ENCODE measurements at places on chromosomes 6 and 20.

- DNase-seq = no peak
Measured at GRCh38 chr6:100258752-100259151, 206.0 kb downstream of the SIM1 start.

GRCh38 chr6:3282476-3283236 is 23.9 kb downstream of the PSMG4 start:
- DNase-seq = no peak

DNA sequence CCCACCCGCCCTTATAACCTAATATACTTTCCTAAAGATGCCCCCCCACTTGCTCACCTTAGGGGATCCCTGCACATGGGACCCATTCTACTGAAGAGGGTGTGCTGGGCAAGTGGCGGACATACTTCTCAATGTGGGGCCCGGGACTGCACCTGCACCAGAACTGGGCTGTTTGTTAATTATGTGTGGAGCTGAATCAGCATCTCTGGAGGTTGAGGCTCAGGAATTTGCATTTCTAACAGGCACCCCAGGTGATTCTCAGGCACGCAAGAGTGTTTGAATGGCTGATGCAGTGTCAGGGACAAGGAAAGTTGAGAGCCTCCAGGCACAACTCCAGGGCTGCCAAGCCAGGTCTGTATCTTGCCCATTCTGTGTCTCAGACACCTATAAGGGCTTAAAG is 8.9 kb upstream of the PTPRT start:
- DNase-seq = no peak

DNA sequence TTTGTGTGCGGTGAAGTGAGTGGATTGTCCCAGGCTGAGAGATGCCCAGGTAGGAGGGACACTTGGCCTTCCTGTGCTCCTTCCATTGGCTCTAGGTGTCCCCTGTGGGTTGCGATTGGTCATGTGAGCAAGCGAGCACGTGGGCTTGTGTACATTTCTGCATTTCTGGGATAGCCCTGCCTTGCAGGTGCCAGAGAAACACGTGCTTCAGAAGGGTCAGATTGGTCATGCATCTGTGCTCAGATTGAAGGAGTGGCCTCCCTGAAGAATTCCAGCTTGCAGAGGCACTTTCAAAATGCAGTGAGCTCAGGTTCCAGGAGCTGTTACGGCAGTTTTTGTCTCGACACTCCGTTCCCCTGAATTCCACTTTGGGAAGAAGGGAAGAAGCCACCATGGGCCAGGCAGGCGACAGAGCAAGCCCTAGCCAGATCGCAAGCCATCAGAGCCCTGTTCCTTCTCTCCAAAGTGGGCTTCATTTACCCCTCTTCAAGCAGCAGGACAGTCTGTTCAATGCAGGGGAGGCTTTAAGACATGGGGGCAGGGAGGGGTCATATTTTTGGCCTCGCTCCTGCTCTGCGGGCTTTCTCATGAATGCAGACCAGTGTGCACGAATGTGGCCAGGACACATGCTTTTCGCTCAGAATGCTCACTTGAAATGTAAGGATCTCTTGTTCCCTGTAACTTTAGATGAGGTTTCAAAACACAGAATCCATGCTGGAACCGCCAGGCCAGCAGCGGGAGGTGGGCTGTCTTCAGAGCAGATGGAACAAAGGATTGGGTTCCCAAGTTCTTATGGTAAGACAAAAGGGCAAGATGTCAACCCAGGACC is 78.6 kb upstream of the AKAP12 start:
- DNase-seq = no peak

DNA sequence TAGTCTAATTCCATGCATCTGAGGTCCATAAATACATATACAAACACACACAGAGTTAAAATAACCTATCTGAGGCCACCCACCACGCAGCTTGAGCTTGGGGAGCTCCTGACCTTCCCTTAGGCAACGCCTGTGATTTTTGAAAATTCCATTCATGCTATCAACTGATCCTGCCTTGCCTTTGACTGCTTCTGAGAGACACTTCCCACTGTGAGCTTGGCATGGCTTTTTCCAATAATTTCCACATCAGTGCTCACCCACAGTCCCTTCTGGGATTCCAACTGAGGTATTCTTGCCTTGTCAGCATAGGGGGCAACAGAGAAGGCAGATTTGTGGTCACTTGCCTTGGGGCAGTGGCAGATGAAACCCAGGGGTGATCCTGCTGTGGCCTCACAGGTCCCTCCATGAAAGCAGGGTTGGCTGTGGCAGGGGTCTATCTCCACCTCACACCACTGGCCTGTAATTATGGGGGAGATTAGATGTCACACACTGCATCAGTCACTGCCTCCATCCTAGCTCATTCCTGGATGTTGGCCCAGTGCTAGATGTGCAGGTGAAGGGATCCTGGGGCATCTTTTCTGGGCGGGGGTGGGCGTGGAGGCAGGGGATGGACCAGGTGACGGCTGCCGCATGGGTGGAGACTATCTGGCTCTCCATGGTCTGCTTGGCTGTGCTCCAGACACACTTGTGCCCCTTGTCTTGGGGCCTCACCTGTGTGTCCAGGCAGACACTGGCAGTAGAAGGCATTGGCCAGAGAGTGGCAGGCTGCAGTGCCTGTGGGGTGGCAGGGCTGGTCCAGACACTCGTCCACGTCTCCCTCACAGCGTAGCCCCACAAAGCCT is 11.2 kb upstream of the GPSM3 start:
- DNase-seq = no peak

DNA sequence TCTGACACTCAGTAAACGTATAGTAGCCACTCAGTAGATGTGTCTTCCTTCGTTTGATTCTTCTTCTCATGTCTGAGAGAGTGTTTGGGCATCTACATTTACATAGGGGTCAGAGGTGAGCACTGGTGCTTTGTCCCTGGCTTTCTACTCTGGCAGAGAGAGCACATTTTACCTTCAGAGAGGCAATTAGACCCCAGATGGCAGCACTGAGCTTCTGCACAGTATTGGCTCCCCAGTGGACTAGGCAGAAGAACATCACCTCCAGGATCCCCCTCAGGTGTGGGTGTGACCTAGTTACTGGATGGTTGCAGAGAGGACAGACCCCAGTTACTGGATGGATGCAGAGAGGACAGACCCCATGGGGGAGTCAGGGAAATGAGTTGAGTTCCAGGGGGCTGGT is 327.2 kb downstream of the DHX35 start:
- no peak for DNase-seq

DNA sequence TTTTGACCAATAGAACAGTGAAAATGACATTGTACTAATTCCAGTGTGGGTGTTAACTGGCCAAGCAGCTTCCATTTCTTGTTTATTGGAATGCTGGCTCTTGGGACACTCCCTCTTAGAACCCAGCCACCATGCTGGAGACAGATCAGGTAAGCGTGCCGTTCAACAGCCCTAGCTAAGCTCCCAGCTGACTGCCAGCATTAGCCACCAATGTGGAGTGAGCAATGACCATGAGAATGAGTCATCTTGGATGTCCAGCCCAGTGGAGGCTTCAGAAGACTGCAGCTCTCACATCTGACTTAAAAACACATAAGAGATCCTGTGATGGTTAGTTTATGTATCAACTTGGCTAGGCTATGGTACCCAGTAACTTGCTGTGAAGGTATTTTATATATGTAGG is 3.0 kb upstream of the LINC00237 start:
- DNase-seq = no peak

- no peak for DNase-seq
Measured at GRCh38 chr6:160260803-160261450, 2.3 kb upstream of the SLC22A2 start.

GRCh38 chr20:14193443-14193842 is 144.0 kb downstream of the FLRT3 start:
- DNase-seq = no peak

GRCh38 chr6:34973547-34974248 is 84.6 kb downstream of the ANKS1A start:
- DNase-seq = no peak

- no peak for DNase-seq
Measured at GRCh38 chr6:42344756-42345155, 107.0 kb downstream of the TRERF1 start.

- no peak for DNase-seq
Measured at GRCh38 chr6:134007077-134007476, 45.3 kb downstream of the SLC2A12 start.

DNA sequence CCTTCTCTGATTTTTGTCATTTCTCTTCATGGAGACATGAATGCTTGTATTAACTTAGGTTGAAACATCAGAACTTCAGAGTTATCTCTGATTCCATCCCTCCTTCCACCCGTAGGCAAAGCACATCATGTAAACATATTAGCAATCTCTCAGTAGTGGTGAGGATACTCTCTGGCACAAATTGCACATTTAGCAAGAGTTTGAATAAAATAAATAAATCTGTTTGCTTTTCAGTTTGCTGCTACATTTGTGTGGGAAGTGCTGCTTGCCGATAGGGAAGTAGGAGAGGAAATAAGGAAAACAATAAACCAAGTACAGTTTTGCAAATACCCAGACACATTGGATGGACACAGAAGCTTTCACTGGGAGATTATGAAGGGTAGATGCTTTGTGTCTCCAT is 359.0 kb downstream of the BCKDHB start:
- DNase-seq = no peak

GRCh38 chr6:105740946-105741645 is 338.2 kb upstream of the PREP start:
- no peak for DNase-seq

DNA sequence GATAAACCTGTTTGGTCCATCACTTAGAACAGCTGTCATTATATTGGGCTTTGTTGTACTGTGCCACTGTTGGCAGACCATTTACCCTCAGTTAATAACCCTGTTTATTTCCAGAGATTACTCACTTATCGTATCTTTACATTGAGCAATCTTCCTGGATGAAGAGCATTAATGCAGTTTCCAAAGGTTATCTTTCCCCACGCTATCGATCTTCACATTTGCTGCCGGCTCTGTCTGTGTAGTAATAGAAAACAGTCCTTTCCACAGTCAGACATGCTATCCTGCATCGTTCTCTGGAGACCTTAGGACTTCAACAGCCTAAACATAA is 27.4 kb downstream of the GHRH start:
- DNase-seq = no peak

GRCh38 chr6:43199912-43200311 is 17.9 kb downstream of the CUL9 start:
- no peak for DNase-seq

- DNase-seq = no peak
Measured at GRCh38 chr6:39829331-39829730, 37.2 kb downstream of the DAAM2 start.

DNA sequence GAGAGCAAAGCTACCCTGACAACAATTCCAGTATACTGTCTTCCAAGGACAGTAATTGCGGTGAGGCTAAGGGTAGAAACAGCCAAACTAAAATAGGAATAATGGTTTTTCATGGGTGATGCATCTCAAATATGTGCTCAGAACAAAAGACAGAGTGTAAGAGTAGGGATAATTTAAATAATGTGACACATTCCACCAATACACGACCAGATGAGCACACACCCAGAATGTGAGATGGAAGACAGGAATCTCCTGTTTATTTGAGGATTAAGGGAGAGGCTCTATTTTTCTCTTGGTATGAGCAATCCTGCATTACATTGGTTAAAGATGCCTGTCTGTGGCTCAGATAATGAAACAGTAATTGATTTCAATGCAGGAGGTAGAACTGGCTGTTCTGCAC is 292.9 kb upstream of the ZFP64 start:
- no peak for DNase-seq

- DNase-seq = no peak
Measured at GRCh38 chr6:163860287-163861081, 446.0 kb downstream of the QKI start.

DNA sequence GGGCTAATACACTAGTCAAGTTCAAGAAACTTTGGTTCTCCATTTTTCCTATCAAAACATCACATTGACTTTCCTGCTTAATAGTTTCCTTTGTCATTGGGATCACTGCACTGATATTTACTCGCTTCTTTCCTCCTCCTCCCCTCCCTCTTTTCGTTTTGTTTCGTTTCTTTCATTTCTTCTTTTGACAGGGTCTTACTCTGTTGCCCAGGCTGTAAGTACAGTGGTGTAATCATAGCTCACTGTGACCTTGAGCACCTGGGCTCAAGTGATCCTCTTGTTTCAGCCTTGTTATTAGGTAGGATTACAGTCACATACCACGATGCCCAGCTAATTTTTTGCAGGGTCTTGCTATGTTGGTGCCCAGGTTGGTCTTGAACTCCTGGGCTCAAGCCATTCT is 12.3 kb downstream of the PAQR8 start:
- no peak for DNase-seq
